ENCODE measurements at places on chromosomes 12 and 14.

DNA sequence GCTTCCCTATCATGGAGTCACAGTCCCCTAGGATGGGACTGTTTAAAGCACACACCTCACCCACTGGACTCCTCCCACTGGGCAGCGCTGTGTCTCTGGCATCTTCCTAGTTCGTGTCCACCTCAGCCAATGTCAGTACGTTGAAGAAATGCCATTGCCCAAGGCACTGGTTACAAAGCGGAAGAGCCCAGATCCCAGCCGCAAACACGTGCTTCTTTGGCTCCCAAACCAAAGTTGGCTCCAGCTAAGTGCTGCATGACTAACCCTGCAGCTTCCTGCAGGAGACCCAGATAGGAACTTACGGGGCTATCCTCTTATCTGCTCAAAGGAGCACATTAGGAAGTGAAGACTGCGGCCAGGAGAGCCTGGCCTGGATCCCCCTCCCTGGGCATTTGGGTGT lies 9.3 kb downstream of the SYNE3 start:
- no peak for DNase-seq

DNA sequence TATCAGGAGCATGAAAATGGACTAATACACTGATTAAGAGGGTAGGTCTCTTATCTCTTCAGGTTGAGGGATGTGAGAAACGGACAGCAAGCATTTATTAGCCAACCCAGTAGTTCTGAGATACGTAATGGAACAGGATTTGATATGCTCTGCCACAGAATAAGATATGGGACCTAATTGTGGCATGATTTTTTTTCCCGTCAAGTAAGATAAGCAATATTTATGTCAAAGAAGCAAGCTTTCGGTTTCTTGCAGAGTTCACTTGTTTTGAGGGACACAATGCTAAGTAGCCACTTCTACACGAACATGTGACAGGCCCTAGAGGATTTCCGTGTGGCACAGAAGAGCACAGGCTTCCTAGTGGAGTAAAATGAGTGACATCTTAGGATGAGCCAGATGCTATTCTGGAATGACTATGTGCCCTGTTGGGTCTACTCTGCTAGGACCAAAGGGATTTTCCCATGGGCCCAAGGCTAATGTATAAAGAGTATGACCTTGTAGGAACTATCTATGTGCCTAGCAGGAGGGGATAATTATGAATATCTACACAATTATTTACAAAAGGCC lies 57.9 kb downstream of the SLC38A1 start:
- no peak for DNase-seq

DNA sequence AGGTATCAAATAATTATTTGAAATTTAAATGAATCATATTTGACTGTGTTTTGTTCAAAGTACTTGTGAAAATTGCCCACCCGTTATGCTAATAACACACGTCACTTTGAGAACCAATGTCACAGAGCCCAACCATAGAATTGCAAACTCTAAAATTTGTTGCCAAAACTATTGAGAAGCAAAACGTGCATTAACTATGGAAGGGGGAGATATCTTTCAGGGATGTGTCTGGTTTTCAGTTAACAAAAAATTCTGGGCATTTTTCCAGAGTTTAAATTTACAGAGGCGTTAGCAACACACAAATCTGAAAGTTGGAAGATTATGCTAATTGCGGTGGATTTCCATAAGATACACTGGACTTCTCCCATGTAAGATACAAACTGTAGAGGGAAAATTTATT lies 371.8 kb upstream of the E2F7 start:
- no peak for DNase-seq

- no peak for DNase-seq
Observed at GRCh38 chr12:51270951-51271518, 820 bp upstream of the SMAGP start.

DNA sequence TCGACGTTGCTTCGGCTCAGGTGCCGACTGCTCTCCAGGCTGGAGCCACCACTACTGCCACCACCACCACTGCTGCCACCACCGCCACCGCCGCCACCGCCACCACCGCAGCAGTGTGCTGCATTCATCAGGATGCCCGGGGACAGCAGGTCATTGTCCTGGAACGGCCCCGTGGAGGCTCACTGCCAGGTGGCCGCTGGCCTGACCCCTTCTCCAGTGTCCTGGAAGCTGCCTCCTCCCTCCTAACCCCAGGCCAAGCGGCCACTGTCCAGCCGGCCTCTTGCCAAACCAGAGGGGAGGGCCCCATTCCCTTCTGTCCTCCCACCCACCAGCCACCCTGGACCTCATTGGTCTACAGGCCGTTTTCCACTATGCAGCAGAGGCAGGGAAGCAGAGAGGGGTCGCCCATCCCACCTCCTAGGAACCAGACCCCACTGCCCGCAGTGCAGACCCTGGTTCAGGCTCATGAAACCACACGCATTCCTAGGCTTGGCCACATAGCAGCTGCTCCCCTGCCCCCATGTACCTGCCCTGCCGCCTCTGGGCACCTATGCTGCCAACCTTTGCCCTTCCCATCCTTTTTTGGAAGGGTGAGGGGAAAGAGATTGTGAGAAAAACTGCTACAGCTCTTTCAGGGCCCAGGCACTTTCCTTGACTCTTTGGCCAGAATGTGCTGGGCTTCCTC lies 15.2 kb downstream of the ARL6IP4 start:
- DNase-seq: no peak

DNA sequence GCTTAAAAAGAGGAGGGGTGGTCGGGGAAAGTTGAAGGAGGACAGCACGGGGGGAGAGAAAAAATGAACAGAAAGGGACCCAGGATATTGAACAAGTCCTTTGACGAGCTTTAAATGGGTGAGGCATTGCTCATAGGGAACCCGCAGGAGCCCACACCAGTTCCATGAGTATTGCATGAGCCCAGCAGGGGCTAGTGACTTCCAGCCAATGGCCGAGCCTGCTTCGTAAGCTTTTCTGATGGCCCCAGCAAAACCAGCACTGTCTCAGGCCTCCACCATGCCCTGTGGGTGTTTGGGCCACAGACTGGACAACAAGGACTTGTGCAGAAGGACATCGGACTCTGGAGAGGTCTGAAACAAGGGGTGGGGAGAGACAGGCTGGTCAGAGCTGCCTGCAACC lies 109.5 kb downstream of the ZFP36L1 start:
- no peak for DNase-seq

- DNase-seq: no peak
Observed at GRCh38 chr14:57760896-57761295, 105.0 kb downstream of the SLC35F4 start.

DNA sequence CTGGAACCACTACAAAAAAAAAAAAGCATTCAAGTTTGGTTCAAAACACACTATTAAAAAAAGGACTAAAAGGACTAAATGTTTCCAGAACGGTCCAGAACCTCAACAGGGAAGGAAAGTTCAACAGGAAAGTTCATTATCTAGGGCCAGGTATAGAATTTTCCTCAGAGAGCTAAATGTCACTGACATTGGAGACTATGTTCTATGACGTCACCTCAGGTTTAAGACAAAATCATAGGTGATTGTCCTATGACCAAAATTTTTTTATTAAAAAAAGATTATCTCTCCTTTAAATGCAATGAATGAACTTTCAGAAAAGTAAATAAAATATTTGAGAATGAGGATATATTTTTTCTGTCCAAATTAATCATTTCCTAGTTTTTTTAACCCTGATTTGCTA lies 746.7 kb upstream of the USP15 start:
- DNase-seq: no peak

DNA sequence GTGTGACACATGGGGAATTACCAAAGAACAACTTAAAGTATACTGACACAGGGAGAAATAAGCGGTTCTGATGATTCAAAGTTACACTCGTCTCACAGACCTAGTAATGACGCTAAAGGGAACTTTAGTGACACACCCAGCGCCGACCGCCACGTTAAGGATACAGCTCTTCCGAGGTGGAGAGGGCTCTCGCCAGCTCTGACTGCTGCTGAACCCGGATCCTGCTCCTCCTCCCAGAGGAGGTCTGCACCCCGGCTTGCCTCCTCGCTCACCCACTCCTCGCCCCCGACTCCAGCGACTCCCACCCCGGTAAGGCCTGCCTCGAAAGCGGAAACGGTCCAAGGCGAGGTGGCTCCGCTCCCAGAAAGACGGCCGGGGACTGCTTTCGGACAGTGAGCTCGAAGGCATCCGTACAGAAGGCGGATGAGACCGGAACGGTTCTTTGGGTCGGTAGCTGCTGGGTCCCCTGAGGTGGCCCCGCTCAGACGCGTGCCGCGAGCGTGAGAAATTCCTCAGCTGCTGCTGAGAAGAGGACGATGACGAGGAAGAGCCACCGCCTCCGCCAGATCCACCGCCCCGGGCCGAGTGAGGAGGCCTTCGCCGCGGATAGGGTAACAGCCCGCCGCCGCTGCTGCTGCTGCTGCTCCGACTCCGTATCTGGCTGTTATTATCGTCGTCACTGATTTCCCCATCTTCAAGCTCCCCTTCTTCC lies 643 bp downstream of the ZFC3H1 start:
- DNase-seq: peak; percentile 29

DNA sequence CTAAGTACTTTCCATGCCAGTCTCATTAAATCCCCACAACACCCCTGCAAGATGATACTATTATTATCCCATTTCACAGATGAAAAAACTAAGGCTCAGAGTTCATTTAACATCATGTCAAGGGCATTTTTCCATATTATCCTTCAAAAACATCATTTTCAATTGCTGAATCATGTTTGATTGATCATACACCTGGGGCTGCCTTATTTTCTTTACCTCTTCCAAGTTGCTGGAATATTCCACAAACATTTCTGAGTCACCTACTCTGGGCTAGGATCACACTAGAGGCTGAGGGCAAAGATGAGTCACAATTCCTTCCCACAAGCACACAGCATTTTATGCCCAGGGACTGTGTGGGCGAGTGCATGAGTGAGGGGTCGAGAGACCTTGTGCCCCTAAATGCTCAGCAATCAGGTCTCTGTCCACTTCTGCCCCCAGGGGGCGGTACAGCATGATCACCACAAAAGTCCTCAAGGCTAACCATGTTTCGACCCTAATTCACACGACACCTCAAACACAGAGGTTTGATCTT lies 14.1 kb upstream of the TMEM119 start:
- DNase-seq: no peak

- no peak for DNase-seq
Observed at GRCh38 chr14:32453857-32454810, 125.0 kb downstream of the AKAP6 start.

DNA sequence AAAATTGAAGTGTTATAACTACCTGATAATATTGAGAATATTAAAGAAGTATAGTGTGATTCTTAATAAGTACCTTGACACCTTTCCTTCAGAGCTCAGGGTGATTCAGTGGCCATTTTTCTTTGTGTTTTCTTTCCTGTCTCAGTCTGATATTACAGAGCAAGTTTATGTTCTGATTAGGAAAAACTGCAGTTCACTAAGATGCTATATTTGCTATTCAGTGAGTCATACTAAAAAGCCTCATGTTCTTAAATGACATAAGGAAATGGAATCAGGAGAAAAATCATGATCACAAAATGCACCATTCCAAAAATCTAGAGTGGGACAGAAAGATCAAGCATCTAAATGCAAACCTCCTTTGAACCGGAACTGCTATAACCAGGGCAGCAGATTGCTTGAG lies 390.6 kb upstream of the ATP2B1 start:
- no peak for DNase-seq

GRCh38 chr14:81412779-81413178 lies 12.7 kb upstream of the STON2 start:
- no peak for DNase-seq

- no peak for DNase-seq
Observed at GRCh38 chr12:78725951-78726580, 138.5 kb upstream of the SYT1 start.

- no peak for DNase-seq
Observed at GRCh38 chr14:105526776-105527380, 495 bp downstream of the TMEM121 start.

DNA sequence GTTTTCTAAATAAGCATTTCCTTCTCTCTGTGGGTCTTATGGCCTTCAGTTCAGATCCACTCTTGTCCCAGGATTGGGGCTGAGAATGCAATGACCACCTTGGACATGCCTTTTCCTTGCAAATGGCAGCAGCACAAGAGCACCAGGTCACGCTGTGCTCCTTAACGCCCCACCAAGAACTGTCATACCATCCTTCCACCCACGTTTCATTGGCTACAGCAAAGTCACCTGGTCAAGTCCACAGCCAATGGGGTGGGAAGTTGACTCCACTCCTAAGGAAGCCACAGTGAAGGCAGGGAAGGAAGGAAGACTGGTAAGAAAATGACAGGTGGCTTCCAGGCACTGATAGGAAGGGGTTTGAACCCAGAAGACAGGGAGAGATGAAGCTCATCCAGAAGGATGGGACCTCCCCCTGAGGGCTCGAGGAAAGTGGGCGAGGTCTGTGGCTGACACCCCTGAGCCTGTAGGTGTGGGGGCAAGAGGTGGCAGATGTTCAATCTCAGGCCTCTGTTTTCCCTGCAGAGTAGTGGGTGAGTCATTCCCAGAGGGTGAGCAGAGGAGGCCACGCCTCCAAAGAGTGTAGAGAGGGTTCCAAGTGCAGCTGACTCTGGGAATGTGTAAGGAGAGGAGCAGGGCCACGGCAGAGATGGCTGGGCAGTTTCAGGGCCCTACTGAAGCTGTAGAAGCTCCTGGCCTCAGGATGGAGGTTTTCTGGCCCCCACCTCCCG lies 113.5 kb upstream of the VRK1 start:
- DNase-seq: no peak

- no peak for DNase-seq
Observed at GRCh38 chr12:67697443-67697842, 48.9 kb downstream of the DYRK2 start.

GRCh38 chr14:94886931-94887330 lies 117.0 kb upstream of the GSC start:
- no peak for DNase-seq

DNA sequence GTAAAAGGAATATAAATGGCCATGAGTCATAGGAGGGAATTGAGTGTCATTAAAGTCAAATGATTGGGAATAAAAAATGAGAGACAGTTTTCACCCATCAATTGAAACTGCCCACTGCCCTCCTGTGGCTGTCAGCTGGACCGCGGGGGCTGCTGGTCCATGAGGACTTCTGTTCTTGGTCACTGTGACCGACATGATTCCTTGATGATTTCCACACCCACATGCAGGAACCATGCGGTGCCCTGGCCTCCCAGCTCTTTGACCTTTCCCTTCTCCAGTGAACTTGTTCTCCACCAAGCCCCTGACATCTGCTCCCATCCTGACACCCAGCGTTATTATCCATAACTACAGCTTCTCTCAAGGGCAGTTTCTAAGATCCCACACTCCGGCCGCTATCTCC lies 48.4 kb downstream of the C12orf75 start:
- DNase-seq: no peak

GRCh38 chr14:58887931-58888330 lies 250.2 kb downstream of the DACT1 start:
- DNase-seq: no peak

DNA sequence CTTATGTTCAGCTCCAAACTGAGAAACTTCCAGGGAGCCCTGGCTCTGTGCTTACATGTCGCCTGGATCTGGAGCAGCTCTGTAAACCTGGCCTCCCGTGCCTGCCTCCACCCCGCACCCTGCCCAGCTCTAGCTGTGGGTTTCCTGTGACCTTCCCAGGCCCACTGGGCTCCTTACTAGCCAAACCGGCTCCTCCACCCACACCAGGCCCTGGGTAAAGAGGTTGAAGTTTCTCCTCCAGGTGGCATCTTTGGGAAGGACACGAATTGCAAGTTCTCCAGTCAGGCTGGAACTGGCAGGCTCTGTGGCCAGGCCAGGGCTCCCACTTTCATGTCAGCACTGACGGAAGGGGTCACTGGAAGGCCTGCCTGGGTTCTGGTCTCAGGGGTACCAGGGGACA lies 60.9 kb upstream of the ZFP36L1 start:
- no peak for DNase-seq

- no peak for DNase-seq
Observed at GRCh38 chr12:67937822-67938221, 51.4 kb upstream of the IFNG-AS1 start.

- no peak for DNase-seq
Observed at GRCh38 chr14:96221841-96222240, 17.2 kb downstream of the BDKRB2 start.

All from GM12864 (cell line).